ENCODE measurements at places on chromosomes 5 and 9.

DNA sequence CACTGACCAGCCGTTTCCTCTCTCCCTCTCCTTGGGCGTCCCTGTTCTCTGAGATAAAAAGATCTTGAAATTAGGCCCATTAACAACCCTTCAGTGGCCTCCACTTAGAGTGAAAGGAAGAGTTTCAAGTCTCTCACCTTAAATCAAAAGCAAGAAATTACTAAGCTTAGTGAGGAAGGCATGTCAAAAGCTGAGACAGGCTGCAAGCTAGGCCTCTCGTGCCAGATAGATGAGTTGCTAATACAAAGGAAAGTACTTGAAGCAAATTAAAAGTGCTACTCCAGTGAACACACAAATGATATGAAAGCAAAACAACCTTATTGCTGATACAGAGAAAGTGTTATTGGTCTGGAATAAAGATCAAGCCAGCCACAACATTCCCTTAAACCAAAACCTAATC lies 331.3 kb upstream of the SEMA6A start:
- no peak for DNase-seq

DNA sequence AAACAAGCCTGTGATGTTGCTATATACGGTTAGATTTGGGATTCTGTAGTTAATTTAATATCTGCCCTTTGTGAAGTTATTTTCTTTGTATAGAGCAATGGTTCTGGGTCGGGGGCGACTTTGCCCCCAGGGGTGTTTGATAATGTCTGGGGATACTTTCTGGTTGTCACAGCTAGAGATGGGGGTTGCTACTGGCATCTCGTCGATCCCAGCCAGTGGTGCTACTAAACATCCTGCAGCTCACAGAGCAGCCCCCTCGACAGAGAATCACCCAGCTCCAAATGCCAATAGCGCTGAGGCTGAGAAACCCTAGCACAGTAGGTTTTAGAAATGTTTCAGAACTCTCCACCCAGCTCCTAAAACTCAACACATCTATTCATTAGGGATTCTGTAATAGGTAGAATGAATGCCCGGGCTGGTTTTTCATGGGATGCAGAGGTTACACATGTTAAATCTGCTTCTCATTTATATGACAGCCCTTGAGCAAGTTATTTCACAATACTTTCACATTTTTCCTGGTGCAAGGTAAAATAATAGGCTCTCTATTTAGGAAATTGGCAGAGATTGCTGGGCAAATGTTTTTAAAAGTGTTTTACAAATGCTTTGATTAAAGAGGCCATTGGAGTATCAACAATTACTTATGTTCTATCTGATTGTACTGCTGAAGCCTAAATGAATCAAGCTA lies 75.2 kb upstream of the CTSL start:
- no peak for DNase-seq

GRCh38 chr9:132365986-132366385 lies 11.2 kb upstream of the SETX start:
- no peak for DNase-seq

- no peak for DNase-seq
These were observed 252.8 kb downstream of the MAST4 start for GRCh38 chr5:66848749-66849641.

DNA sequence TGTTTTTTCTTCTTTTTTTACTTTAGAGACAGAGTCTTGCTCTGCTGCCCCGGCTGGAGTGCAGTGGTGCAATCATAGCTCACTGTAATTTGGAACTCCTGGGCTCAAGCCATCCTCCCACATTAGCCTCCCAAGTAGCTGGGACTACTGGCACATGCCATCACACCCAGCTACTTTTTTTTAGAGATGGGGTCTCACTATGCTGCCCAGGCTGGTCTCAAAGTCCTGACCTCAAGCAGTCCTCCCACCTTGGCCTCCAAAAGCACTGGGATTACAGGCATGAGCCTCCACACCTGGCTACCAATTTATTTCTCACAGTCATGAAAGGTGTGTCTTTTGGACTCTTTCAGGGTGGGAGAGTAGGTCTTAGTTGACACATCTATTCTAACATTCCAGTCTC lies 83.0 kb upstream of the FAM120A start:
- DNase-seq = no peak

GRCh38 chr5:17379100-17379951 lies 118.7 kb upstream of the TAF11L2 start:
- DNase-seq = no peak

GRCh38 chr5:110658006-110658405 lies 68.5 kb downstream of the TMEM232 start:
- no peak for DNase-seq

DNA sequence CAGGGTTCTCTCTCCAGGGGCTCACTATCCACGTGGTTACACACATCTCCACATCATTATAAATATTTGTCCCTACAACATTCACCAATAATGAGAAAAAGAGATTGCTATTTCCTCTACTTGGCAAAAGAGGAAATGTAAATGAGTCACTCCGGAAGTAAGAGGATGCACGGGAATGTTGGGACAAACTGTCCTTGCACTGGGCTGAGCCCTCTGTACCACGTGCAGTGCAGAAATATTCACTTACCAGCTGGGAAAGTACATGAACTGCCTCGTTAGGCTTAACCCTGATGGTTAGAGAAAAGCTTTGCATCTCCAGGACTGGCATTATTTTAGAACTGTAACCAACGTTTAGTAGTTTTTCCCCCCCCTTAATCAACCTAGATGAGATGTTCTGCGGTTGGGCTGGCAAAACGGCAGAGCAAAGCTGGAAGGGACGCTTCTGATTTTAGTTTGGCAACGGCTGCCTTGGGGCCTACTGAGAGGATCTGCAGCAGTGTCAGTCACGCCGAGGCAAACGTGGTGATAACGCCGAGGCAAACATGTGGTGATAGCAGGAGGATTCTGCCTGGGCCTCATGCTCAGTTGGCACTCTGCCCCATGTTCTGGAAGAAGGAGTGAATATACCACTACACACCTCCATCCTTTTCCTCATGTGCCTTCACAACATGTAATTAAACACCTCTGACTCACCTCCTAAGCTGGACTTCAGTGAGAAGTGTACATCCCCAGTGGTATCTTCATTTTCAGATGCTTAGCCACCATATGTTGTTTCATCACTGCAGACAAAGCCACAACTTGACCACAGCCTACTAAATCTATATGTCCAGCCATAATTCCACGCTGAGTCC lies 661.4 kb upstream of the KLF4 start:
- no peak for DNase-seq

DNA sequence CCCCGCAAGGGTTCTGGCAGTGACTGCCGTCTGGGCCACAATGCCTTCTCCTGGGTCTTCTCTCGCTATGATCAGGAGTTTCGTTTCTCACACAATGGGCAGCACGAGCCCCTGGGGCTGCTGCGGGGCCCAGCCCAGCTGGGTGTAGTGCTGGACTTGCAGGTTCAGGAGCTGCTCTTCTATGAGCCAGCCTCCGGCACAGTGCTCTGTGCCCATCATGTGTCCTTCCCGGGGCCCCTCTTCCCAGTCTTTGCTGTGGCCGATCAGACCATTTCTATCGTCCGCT lies 7.0 kb downstream of the HDHD3 start:
- DNase-seq = no peak

DNA sequence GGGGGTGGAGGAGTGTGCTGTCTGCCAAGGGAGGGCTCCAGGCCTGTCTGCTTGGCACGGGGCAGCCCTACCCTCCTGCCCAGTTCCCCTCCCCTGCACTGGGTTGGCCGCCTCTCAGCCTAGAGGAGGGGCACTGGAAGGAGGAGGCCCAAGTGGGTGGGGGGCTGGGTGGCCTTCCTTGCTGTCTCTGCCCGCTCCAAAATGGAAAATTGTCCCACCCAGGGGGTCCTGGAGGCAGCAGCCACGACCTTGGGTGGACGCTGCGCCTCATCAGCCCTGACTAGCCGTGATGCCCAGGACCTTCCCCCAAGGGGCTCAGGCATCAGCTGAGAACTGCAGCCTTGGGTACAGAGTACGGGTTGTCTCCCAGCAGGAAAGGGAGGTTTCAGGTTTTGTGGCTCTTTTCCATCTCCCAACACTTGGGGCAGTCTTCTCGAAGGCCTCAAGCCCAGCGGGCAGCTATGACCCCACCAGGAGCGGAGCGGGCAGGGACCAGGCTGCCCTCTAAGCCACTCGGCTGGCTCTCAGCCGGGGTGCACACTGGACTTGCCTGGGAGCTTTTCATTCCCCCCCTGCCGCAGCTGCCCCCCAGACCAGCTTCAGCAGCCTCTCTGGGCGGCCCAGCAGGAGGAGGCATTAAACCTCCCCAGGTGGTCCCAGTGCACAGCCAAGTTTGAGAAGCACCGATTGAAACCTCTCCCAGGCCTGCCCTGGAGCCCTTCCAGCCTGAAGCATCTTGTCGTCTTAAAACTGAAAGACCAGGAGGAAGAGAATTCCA lies 20.6 kb downstream of the NTNG2 start:
- DNase-seq = no peak
